ENCODE measurements at places on chromosomes 4 and X. TPM values are rescaled to one million over a fixed set of nuclear protein-coding genes. Genes with fewer than 3 reads are reported as not detected.

DNA sequence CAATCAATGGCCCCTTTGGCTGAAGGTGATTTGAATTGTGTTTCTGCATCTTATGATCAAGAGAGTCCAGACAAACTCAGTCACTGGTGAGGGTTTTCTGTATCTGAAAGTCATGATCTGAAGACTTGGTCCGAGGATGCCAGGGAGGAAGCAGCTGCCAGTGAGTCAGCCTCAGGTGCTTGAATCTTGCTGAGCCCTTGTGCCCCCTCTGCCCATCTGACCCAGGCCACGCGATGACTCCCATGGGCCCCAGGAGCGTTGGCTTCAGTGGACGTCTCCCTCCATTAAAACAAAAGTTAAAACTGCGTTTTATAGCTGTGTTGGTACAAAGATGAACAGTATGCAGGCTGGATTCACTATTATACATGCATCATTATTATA, 62.0 kb downstream of the HTRA3 start:
- no peak for DNase-seq

DNA sequence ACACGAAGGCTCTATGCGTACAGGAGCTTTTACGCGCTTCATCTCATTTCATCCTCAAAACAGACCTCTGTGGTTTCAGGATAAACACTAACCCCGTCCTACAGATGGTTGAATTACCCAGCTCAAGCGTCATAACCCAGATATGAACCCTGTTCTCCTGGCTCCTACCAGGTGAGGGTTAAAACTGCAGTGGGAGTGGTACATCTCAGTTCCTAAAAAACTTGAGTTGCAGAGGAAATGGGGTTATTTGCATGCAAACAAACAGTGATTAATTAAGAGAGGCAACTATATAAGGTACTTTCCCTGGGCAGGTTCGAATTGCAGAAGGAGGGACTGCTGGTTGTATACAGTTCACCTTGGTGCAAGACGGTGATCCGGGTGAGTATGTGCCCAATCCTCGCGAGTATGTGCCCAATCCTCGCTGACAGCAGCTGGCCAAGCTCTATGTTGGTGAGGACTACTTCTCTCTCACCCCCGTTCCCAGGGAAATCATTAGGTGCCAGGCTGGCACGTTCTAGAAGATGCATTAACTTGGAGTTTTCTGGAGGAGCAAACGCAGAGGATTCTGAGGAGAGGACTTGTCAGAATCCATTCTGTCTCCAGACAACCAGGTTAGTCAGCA, 72.6 kb downstream of the FHDC1 start:
- DNase-seq: no peak

DNA sequence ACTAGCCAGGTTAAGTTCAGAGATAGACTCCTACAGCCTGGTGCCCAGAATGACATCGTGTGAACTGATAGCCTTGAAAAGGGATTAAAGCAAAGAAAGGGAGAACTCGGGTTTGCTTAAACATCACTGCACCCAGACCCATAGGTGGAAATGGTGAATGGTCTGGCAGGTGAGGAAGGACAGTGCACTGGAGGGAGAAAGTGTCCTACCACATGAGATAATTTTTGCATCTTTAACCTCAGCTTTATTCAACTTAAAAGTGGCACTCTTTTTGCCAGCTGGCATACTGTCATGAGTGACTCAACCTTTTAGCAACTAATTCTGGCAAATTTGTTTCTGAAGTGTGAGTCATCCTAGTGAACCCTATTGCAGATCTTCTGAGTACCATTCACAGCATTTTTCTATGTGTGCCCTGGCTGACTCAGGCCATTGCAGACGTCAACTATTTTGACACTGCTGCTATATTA, 53.0 kb upstream of the DAPP1 start:
- no peak for DNase-seq

DNA sequence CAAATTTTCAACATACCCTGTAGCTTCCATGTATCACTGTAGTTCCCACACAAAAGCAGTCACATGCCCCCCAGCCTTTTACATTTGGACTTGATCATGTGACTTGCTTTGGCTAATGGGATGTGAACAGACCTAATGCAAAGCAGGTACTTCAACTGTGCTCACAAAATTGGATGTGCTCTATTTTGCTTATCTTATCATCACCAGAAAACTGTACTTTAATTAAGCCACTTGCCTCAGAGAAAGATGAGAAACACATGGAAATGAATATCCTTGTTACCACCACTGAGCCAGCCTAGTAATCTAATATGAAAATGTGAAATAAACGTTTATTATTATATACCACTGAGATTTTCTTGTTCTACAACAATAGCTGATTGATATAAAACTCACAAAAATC, 402.7 kb upstream of the HTR2C start:
- DNase-seq: no peak

GRCh38 chr4:7206911-7207567, 14.7 kb downstream of the SORCS2 start:
- peak; percentile 80 for DNase-seq

DNA sequence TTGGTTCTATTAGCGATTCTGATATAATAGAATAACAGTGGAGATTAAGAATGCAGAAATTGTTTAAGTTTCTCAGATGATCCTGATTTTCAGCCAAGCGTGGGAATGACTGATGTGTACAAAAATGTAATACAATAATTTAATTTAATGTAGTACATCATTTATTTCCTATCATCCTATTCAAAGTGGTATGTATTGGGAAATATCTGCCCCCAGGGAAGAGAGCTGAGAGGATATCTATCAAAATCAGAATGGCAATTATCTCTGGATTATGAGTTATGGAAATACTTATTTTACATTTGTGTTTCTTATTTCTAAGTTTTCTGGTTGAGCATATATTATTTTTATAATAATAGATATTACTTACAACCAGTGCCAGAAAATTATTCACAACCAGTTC, 3.9 kb downstream of the FABP2 start:
- no peak for DNase-seq

DNA sequence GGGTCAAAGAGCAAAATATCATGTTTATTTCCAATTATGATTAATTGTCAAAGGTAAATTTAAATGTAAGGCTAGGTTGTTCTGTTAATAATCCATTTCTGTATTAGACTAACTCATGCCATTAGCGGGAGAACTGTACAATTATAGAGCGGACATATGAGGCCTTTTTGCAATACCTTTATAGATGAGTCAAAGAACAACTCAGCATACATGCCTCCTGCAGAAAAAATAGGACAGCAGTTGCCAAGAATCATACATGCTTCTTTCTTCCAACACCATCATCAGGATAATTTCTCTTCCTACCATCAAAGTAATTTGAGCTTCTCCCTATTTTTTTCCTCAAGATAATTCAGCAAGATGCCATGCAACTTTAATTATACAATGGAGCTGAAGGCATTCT, 917.8 kb downstream of the ADGRL3 start:
- no peak for DNase-seq

DNA sequence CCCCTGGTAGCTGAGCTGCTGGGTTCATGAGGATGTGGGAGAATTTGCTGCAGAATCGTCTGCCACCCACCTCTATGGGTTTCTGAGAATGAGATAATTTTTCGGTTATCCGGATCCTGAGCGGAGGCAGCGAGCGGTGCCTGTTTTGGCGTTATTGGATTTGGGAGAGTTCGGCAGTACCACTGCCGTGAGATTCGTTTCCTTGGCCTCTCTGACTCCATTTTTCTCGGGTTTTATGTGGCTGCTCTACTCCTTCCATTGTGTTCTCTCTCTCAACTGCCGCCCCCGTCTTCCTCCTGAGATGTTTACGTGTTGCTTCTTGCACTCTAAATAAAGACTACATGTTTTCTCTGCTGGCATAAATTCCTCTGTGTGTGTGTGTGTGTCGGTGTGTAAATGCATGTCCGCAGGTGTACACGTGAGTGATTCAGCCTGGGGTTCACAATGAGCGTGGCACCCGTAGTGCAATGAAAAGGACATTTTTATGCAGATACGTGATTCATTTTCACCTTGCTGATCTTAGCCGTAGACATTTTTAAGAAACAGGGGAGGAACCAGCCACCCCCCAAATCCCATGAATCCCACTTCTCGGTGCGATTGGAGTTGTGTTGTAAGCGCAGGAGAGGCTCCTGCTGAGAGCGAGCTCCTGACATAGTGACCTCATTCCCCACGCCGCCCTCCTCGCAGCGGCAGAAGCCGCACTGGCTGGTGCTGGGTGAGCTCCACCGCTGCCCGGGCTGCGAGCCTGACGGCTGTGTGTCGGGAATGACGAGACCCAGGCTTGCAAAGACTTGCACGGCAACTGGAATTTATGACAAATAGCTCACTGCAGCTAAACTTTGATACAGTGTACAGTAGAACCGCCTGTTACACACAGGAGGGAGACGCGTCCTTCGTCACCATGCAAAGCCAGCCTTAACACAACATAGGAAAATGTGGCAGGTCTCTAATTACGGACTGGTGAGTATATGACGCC, 82.2 kb downstream of the STOX2 start:
- DNase-seq: peak; percentile 78

DNA sequence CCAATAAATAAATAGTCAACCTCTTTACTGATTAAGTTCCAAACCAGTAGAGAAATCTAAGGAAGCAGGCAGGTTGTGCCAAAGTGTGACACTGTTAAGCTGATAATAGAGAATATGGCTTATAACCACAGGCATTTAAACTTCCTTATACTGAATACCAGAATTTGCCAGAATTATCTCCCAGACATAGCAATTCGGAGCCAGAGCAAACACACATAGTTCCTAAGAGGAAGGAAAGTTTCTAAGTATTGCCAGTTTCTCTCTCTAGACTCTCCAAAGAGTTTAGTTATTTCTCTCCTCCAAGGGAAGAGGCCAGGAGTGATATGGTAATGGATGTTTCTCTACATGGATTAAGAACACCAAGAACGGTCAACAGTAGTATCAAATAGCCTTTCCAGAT, 191.7 kb upstream of the CPEB2 start:
- no peak for DNase-seq

- DNase-seq: no peak
Observed at GRCh38 chrX:108122748-108123147, 31.2 kb downstream of the ATG4A start.

The FRMD7 gene
- not detected for total RNA-seq

The FSTL5 gene
- not detected for total RNA-seq

The NR3C2 gene
- 27.3 TPM for total RNA-seq

The BEND2 gene
- not detected for total RNA-seq

The AGTR2 gene
- total RNA-seq: not detected

The HSFX4 gene
- not detected for total RNA-seq

The ADH1A gene
- not detected for total RNA-seq

The ADGRL3 gene
- total RNA-seq: 3.6 TPM

The LIMCH1 gene
- 328 TPM for total RNA-seq

The GPR34 gene
- 5.0 TPM for total RNA-seq

The SLITRK2 gene
- 0.04 TPM for total RNA-seq

The SORBS2 gene
- 1,023 TPM for total RNA-seq
